A549 (cell line): ENCODE measurements at places on chromosomes 6 and 20. TPM values are rescaled to one million over a fixed set of nuclear protein-coding genes. Genes with fewer than 3 reads are reported as not detected.

GRCh38 chr6:48994811-48995210, 468.2 kb downstream of the MMUT start:
- no peak for DNase-seq

- DNase-seq: no peak
Measured at GRCh38 chr6:97150932-97151331, 132.1 kb downstream of the MMS22L start.

DNA sequence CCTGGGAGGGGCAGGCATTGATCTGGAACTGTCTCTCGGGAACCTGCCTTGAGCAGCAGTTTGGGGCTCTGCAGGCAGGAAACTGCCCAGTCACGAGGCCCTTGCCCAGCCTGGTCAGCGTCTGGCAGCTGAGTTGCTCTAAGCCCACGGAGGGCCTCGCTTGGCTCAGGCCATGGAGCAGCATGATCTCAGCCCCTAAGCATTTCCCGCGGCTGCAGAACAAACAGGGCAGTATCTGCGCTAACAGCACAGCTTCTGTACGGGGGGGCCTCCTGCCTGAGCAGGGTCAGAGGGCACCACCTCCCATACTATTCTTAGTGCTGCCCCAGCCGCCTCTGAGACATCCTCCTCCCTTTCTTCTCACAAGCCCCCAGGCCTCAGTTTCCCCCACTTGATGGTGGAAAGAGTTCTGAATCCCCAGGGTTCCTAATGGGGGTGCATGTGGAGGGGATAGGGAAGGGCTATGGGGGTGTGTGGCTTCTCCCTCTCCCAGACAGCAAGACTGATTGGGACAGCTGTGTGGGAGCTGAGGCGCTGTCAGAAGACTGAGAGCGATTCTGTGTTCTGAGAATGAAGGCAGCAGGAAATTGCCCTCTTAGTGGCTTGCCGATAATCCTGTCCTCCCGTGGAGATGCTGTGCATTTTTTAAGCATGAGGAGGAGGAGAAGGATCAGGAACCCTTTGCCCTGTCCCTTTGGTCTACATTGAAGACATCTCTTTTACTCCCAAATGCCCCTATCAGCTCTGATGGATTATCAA, 46.4 kb downstream of the MOCS1 start:
- no peak for DNase-seq

DNA sequence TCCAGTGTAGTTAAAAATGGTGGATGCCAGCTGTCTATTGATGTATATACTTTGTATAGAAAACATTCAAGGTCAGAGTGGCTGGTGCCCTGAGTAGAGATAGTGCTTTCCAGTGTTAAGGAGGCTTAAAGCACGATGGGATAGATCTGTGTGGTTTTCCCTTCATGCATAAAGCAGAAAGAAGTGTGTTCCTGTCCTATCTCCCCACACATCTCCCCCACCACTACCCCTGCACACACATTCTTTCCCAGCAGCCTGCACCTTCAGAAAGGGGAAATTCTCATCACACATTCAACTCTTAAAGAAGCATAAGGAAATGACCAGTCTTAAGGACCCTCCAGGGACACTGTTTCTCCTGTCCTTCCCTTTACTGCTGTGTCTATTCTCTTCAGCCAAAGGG, 221.7 kb upstream of the TAB2 start:
- no peak for DNase-seq

- DNase-seq: no peak
Measured at GRCh38 chr6:39416026-39416425, 93.5 kb upstream of the KCNK16 start.

DNA sequence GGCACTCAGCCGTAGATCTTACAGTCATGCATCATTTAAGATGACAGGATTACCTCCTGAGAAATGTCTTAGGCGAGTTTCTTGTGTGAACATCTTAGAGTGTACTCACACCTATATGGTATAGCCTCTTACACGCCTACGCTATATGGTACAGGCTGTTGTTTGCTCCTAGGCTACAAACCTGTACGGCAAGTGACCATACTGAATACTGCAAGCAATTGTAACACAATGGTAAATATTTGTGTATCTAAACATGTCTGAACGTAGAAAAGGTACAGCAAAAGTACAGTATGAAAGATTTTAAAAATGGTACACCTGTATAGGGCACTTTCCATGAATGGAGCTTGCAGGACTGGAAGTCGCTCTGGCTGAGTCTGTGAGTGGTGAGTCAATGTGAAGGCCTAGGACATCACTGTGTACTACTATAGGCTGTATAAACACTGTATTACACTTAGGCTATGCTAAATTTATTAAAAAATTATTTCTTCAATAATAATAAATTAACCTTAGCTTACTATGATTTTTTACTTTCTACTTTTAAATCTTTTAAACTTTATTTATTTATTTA, 541 bp upstream of the IL20RA start:
- no peak for DNase-seq

GRCh38 chr6:37477191-37477590, 22.5 kb downstream of the CCDC167 start:
- no peak for DNase-seq

The ZNF334 gene
- polyA plus RNA-seq: not detected in 3 replicates

The KIF13A gene
- 28.3 to 30.2 TPM (median 28.6 TPM) in 3 replicates for polyA plus RNA-seq

The ESR1 gene
- polyA plus RNA-seq: not detected in 3 replicates

The MYMX gene
- not detected in 3 replicates for polyA plus RNA-seq

The PRR18 gene
- 0.04 to 0.08 TPM (median 0.08 TPM) in 3 replicates for polyA plus RNA-seq

The TXNDC5 gene
- polyA plus RNA-seq: 111 to 115 TPM (median 111 TPM) in 3 replicates

The GLP1R gene
- not detected in 3 replicates for polyA plus RNA-seq
